PC-3 (cell line): ENCODE measurements at places on chromosomes 5 and 9.

DNA sequence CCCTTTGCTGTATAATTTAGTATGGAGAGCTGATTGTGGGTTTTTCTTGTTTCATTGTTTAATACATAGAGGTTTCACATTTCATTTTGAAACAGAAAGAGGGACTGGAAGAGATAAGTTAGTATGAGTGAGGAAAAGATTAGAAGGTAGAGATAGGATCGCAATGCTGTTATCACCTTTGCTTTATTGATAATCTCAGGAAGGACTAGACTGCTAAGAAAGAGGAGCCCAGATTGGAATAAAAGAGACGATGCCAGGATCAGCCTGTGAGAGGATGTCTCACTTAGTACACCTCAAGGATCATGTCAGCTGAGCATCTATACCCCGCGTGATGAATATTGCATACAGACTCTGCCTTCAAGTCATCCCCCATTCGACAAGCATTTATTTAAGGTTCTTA, 178.0 kb upstream of the DMAC1 start:
- DNase-seq: no peak

- DNase-seq: no peak
Observed at GRCh38 chr5:31916327-31916726, 257.8 kb downstream of the GOLPH3 start.

DNA sequence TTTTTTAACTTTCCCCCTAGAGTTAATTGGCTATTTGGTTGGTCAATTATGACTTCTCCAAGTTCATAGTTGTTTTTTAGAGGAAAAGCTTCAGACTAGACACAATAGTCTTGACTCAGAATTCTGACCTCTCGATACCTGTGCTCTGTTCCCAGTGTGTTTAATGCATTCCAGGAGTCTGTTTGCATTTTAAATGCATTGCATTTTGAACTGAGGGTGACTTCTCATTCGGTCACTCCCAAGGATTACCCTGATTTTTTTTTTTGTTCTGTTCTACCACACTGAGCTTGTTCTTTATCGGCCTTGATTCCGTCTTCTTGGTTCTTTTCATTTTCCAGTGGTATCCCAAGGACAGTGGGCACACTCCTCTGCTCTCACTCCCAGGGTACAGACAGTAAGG, 16.3 kb downstream of the ARHGEF28 start:
- no peak for DNase-seq

DNA sequence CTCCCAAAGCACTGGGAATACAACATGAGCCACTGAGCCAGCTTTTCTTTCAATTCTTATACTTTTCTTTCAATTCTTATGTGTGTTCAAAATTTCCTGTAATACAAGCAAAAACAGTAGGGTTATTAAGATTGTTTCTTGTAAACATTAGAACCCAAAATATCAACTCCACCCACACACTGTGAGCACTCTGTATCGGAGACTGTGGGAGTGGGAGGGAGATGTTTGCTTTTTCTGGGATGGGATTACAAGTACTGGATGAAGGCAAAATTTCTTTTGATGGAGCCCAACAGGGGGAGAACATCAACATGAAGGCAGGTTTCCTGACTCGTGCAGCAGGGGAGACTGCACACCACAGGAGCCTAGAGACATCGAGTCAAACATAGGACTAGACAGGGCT, 4.7 kb upstream of the CFAP90 start:
- no peak for DNase-seq

DNA sequence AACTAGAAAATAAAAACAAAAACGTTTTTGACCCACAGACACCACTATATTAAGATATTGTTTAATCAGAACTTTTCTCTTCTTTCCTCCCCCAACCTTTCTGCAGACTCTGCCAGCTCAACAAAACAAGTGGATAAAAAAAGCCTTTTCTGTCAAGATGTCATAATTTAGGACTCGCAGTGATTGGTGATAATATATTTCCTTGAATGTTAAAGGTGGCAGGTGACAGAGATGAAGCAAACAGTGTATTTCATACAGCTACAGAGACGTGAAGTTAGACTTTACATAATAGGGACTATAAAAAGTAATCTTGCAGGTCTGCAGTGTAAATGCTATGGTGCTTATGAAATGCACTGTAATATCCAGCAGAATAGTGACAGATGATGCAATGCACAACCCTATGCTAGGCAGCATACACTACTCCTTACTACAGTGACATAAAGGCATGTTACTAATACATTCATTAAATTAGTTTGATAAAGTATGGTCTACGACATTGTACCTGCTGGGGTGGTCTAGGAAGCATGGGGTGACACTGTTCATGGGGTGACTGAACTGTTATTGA, 326.7 kb upstream of the GRAMD2B start:
- DNase-seq: no peak

DNA sequence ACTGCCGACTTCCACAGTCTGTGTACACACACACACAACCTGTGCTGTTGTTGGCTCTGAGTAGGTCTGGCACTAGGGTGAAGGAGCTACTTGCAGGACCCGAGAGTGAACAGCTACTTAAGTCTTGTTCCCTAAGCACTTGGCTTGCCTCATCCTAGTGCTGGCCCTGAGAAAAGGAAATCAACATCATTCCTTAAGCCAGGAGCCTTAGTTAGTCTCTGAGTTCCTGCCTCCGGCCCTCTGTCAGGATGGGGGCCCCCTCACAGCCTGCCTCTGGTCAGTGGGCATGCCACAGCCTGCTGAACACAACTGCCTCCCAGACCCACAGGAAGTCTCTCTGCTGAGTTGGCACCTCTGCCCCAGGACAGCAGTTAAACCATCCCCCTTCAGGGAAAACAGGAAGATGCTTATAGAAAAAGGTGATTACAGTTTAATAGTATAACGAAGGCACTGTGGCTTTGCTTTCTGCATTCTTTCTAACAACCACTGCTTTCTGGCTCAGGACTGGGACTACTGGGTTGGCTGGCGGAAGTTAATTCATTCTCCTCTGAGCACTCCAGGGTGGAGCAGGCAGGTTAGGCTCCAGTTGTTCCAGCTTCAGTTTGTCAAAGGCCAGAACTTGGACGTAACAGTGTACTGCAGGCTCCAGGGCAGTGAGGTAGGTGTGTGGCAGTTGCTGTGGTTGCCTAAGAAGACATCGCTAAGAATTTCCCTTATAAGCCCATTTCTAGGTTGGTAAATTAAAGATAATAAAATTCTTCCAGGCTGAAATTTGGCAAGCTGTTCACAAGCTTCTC, 2.8 kb downstream of the MAMDC2 start:
- DNase-seq: no peak

- DNase-seq: no peak
Observed at GRCh38 chr5:136853971-136854370, 488.6 kb upstream of the TRPC7 start.
